ENCODE measurements at places on chromosomes 7 and 10. TPM values are rescaled to one million over a fixed set of nuclear protein-coding genes. Genes with fewer than 3 reads are reported as not detected.

GRCh38 chr7:74231232-74231590 lies 21.4 kb downstream of the LAT2 start:
- no peak for DNase-seq

DNA sequence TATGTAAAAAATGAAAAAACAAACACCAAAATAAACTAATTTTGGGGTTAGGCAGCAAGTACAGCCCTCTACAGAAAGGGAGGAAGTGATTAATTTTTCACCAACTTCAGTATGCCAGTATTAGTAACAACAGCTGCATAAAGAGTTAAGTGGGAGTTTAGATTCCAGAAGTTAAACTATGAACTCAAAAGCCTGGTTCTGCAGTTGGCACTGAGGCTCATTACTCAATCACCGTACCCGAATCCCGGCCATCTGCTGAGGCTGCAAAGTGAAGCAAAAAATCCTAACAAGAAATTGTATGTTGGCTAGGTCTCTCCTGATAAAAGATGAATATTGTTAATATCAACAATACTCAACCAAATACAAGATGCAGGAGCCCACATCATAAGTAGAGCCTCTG lies 4.0 kb downstream of the NUDT5 start:
- DNase-seq = peak; percentile 38

The CNTNAP2 gene
- not detected for total RNA-seq

The ASIC3 gene
- total RNA-seq = under 0.01 TPM

DNA sequence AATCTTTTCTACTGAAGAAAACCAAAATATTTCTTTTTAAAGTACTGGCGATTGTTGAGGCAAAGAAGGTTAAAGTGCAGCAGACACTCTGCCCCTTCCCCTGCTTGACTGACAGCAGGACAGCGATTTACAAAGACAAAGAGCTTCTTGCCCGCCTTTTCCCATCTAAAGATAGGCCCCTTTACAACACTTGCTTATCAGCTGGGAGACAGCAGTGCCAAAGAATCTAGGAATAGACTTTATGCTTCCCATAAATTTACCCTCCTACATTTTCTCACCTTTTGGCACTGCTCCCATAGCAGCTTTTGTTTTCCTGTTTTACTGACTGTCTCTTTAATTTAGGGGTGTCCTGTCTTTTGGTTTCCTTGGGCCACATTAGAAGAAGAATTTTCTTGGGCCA lies 824.1 kb downstream of the CCSER2 start:
- no peak for DNase-seq

- peak; percentile 86 for DNase-seq
These were observed at the start of gene CADPS2 for GRCh38 chr7:122886357-122887081. CADPS2 (minus strand) TSS chr7:122886460; CDS start chr7:122886337, 123 bp downstream.

DNA sequence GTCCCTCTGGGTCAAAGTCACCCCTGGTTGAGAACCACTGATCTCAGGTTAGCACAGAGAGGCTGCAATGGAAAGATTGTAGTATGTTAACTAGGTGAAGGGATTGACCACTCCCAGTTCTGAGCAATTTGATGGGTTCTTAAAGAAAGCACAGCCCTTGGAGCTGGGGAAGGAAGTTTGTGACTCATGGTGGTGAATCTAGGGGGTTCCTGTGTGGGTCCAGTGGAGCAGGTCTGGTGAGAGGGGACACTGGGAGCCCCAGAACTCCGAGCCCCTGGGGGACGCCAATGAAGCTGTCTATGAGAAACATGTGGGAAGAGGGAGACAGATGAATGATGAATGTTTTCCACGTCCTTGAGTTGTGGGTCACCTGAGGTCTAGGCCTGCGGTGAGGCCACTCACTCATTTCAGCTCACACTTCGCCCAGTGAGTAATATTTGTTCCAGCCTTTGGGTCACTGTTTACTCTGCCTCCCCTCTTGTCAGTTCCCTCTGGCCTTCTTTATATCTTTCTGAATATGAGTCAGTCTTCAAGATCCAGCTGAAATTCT lies 341.9 kb downstream of the LRMDA start:
- peak; percentile 44 for DNase-seq

The CALML3 gene
- total RNA-seq = not detected

GRCh38 chr10:74300666-74301065 lies 149.6 kb downstream of the ADK start:
- no peak for DNase-seq

GRCh38 chr7:65988084-65988483 lies 6.1 kb upstream of the GUSB start:
- DNase-seq = no peak

DNA sequence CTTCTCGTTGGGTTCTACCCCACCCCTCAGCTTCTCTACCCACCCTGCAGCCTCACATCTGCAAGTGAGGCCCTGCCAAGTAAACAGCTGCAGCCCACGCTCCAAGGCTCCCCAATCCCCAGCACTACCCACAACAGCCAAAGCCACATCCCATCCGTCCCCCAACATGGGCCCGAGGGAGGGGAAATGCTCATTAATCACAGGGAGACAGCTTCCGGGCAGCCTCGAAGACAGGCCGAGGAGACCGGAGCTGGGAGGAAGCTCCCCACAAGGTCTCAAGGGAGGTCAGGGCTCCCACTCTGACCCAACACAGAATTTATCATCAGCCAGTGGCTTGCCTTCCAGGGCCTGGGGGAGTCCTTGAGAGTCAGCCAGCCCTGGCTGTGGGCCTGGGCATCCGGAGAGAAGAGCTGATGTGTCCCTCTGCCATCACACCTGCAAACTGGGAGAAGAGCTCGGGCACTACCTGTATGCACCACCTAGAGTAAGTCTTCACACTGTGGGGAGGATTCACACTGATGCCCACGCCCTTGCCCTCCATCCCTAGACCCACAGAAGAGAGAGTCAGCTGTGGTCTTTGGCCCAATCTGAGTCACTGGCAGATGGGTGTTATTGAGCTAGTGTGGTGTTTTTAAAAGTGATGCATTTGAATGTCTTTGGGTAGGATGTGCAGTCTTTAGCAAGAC lies 115.5 kb upstream of the ZMIZ1 start:
- peak; percentile 63 for DNase-seq

The AOC1 gene
- not detected for total RNA-seq

DNA sequence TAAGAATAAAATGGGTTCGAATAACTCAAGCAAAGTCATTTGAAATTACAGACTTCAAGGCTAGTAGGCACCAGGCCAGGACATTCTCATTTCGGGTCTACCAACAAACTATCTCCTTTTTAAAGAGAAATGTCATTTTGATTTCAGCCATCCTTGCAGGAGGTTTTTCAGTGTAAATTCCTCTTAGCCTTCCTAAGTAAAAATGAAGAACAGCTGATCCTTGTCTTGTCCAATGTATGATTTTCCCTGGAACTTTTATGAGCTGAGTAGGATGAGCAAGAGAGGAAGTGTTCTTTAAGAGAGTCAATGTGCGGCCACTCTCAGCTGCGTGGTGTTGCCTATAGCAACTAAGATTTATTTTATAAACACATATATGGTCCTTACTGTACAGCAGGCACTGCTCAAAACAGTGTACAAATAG lies 110.1 kb downstream of the PLCE1 start:
- peak; percentile 87 for DNase-seq

- no peak for DNase-seq
These were observed 81.4 kb upstream of the GJD4 start for GRCh38 chr10:35523670-35524225.
